Glutamatergic neuron (in vitro differentiated cells): ENCODE measurements at places on chromosomes 13 and 19.

DNA sequence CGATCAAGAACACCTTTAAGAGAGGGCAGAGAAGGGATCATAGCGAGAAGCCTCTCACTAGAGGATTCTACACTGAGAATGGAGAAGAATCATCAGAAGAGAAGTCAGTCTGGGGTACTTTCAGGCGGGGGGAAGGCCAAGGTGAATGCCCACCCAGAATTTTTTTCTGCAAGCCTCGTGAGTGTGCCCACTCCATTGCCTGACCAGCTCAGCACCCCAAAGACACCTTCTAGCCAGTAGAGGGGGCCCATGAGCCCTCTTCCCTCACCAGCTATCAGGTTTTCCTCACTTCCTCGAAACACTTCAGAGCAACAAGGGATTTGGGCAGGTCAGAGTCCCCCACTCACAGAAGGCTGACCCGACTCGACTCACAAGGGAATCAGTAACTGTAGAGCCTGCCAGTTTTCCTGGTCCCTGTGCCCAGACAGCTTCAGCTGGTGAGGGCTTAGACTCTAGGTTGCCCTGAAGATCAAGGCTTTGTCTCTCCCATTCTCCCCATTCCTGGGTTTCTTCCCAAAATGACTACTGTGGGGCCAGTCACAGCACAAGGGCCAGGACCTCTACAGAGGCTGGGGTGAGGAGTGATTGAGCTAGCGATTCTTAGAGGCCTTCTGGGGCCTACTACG lies 18.4 kb downstream of the NLRP13 start:
- no peak for DNase-seq

DNA sequence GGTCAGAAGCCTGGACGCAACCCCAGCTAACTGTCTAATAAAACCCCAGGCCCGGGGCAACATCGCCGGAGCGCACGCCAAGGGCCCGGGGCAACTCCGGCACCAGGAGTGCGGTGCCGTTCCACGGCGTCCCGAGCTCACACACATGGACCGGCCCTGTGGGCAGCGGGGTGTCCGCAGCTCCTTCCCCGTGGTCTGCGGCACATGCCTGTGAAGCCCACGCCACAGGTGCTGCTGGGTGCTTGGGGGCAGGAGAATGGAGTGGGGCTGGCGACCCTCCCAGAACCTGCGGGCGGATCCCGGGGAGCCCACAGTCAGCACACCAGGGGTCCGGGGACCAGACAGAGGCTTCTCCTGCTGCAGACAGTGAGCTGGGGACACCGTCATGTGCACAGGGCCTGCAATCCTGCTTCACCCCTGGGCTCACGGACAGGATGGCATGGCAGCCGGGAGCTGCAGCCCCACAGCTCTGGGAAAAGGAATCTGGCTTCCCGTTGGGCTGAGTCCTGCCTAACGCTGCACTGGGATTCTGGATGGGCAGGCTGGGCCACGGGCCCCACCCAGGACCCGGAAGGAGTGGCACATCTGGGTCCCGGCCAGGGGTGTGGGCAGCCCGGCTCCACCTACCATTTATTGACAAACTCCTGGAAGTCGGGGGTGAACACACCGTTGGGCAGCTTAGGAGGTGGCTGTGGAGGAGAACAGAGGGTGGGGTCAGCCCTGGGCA lies 28.2 kb upstream of the ZBTB7A start:
- DNase-seq, result no peak

- DNase-seq, result no peak
These were observed 11.9 kb upstream of the SPATA13 start for GRCh38 chr13:24148414-24149235.

DNA sequence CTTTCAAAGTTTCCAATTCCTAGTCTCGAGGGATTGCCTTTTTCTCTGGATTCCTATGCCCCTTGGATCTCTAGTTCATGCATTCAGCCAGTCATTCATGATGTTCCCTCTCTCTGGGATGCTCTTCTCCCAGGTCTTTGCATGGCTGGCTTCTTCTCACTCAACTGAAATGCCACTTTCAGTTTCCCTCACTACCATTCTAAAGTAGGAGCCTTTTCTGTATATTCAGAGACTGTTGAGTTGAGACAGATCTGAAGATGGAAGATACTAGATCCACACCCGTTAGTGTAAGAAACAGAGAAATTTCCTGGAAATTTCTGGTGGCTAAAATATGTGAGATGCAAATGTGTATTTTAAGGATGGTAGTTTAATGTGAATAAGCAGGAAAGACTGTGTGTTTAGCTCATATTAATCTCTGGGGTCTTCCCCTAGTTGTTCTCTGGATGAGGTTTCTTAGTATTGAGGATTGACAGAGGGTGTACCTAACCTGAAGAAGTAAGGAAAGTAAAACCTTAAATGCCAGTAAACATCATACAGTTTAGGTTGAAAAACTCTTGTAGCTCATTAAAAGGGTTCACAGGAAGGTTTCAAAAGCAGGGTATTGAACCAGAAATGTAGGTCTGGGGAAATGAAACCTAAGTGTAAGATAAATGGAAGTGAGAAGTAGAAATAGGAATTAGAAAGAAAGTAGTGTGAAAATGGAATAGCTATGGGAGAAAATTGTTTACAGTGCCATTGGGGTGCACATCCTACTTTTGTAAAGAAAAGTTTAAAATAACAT lies 331.3 kb downstream of the NDFIP2 start:
- DNase-seq, result no peak
